T-cell (primary cell): ENCODE measurements at places on chromosomes 5 and 9. TPM values are rescaled to one million over a fixed set of nuclear protein-coding genes. Genes with fewer than 3 reads are reported as not detected.

DNA sequence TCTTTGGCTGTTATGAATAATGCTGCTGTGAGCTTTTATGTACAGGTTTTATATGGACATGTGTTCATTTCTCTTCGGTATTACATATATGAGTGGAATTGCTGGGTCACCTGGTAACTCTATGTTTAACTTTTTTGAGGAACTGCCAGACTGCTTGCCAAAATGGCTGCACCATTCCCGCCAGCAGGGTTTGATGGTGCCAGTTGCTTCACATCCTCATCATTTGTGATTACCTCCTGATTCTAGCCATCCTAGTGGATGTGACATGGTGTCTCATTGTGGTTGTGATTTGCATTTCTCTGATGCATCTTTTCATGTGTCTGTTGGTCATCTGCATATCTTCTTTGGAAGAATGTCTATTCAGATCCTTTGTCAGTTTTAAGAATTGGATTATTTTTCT lies 10.7 kb downstream of the NANS start:
- no peaks in the 10 kb centered on the region for H3K4me1 ChIP-seq
- H3K27ac ChIP-seq = no peak overlapping the region

Gene PLPPR1
- not detected for total RNA-seq

Gene PFN3
- not detected for total RNA-seq

GRCh38 chr5:83924891-83925290 lies 204.2 kb upstream of the HAPLN1 start:
- no peak for DNase-seq
- no peaks in the 10 kb centered on the region for H3K36me3 ChIP-seq
- no peaks in the 10 kb centered on the region for H3K27me3 ChIP-seq
- no peaks in the 10 kb centered on the region for H3K4me1 ChIP-seq

DNA sequence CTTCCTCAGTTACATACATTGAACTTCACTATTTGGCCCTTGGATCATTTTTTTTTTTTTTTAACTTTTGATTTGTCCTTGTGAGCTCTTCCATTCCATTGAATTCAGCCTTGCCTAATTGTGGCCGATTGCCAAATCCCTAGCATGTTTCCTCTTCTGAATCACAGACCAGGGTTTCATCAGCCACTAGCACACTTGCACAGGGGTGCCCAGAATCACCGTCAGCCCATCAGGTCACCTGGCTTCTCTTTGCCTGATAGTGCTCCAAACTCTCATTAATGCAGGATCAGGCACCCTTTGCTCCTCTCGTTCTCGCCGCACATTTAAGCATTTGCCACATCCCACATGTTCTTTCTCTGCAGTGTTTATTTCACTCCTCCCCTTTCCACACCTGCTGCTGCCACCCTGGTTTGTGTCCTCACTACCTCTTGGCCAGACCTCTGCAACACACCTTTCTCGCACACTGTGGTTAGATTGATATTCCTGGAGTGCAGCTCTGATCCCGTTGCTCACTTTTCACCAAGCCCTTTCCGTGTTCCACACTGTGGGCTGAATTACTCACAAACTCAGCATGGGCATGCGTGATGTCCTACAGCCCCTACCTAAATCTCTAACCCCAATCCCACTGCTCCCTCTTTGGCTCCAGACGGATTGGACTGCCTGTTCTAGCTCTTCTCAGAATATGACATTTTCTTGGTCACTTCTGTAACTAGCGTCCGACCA lies 9.8 kb downstream of the PIK3R1 start:
- H3K36me3 ChIP-seq = peaks cover 36% of the 10 kb centered on the region
- H3K4me1 ChIP-seq = peaks cover 39% of the 10 kb centered on the region
- H3K4me3 ChIP-seq = no peak overlapping the region
- H3K27me3 ChIP-seq = no peaks in the 10 kb centered on the region

DNA sequence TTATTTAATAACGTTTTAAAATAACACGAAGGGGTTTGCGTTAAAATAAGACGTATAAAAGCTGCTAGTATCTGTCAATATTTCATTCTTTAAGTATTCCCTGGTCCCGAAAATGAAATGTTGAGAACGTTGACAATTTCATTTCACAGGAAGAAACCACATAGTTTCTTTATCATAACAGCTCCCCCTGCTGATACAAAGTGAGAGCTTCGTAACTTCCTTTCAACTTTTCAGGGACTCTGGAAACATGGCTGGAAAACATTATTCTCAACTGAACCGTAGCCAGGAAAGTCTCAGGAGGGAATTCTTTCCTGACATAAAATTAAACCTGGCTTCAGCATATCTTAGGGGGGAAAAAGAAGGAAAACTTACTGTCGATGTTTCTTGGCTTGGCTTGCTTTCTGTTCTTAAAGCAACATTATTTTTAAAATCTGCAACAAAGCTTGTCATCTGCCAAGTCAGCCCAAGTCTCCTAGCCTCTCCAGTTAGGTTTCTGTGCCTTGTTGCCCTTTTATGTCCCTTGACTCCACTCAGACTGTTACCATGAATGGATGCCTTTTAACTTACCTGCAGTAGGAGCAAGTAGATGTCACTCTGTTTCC lies 122.9 kb upstream of the DAB2 start:
- no peaks in the 10 kb centered on the region for H3K27me3 ChIP-seq
- no peak overlapping the region for H3K27ac ChIP-seq
- H3K36me3 ChIP-seq = no peaks in the 10 kb centered on the region

DNA sequence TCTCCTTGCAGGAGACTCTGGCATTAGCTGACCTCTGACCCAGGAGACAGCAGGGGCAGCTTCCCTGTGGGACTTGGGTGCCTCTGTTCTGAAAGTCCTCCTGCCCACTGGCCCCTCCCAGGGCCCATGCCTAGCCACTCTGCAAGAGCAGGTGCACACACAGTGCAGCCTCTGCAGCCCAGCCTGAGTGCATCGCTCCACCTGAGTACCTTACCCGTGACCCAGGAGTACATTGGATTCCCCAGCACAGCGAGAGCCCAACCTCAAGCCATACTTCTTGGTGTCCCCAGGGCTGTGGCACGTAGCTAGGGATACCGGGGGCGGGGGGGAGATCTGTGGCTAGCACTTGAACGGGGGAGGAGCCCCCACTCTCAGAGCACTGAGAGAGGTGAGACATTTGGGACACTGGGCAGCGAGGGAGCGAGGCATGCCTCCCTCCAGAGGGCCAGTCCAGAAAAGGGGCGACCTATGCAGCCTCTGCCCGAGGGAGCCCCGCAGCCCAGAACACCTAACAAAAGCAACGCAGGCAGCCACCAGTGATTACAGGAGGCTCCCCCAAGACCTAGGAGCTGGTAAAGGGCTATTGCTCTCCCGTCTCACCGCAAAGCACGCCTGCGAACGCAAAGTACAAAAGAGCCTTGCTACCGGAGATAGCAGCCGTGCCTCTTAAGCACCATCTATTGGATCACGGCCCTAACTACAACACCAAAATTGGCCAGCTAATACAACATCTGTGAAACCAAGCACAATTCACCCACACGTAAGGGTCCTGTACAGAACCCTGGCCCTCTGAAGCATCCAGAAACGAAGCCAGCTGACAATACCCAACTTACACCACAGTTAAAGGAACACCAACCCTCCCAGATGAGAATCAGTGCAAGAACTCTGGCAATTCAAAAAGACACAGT lies 826 bp upstream of the PRDM9 start:
- H3K27me3 ChIP-seq = peaks cover 4% of the 10 kb centered on the region
- H3K36me3 ChIP-seq = no peaks in the 10 kb centered on the region
- no peak overlapping the region for H3K4me3 ChIP-seq
- H3K4me1 ChIP-seq = no peaks in the 10 kb centered on the region

GRCh38 chr5:104189909-104190308 lies 627.3 kb upstream of the NUDT12 start:
- H3K4me3 ChIP-seq = no peak overlapping the region
- H3K4me1 ChIP-seq = no peaks in the 10 kb centered on the region
- H3K27ac ChIP-seq = no peak overlapping the region
- no peaks in the 10 kb centered on the region for H3K27me3 ChIP-seq
- no peak for DNase-seq

GRCh38 chr9:70412832-70413463 lies 1.5 kb downstream of the KLF9 start:
- no peaks in the 10 kb centered on the region for H3K27me3 ChIP-seq
- no peaks in the 10 kb centered on the region for H3K36me3 ChIP-seq
- peak overlapping the region; percentile 97 for H3K27ac ChIP-seq

Gene TRPM3
- total RNA-seq = not detected

DNA sequence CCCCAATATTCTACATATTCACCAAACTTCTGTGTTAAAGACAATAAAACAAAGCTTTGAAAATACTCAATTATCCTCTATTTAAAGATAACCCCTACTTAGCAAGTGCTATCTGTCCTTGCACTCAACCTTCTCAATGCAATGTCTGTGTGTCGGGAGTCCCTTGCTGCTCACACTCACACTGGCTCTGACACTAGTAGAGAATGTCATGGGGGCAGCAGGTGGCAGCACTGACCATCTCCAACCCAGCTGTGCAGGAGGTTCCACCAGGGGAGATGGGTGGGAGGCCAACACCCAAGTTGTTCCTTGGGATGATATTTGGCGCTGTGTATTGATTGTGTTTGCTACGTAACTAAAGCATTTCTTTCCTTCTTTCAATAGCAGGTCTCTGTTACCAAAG lies 59.4 kb upstream of the SIMC1 start:
- H3K4me3 ChIP-seq = no peak overlapping the region
- peaks cover 4% of the 10 kb centered on the region for H3K27me3 ChIP-seq
- DNase-seq = no peak
- H3K36me3 ChIP-seq = no peaks in the 10 kb centered on the region

Gene ATG12
- total RNA-seq = 58.9 TPM

Gene CDC20B
- total RNA-seq = not detected

DNA sequence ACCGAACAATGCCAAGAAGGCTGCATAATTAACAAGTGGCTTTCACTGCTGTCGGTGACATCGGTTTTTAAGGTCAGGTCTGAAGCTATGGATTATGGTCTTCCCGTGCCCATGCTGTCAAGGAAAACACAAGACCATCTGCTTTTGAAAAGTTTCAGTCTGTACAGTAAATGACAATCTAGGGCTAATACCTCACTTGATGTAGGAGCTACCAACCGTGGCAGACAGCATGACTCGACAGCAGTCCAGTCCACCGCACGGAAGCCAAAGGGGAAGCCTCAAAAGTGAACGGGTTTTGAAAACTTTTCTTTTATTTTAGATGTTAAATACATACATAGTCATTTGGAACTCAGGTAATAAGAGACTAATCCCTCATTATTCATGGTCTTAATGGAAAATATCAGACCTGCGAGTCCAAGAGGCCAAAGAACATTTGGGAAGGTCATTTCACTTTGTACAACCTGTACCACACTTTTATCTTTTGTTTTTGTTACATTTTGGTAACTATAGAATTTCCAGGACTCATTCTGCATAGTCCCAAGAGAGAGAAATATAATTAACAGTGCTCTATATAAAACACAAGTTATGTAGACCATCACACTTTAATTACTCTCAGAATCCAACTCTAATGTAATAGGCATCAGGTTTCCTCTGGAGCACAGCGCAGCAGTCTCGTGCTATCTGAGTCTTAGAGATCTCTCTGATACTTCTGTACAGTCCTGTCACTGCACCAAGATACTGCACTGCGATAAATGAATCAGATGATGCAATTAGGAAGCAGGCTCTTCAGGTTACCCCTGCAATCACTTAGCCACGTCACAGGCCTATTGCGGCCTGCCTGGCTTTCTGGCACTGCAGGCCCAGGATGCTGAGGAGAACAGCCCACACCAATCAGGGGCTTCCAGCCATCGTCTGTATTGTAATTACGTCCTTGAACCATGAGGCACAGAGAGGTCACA lies 184.9 kb downstream of the FANCC start:
- no peak overlapping the region for H3K4me3 ChIP-seq

- no peak for DNase-seq
- H3K36me3 ChIP-seq = no peaks in the 10 kb centered on the region
- H3K27me3 ChIP-seq = no peaks in the 10 kb centered on the region
- no peak overlapping the region for H3K4me3 ChIP-seq
- H3K4me1 ChIP-seq = no peaks in the 10 kb centered on the region
These were observed 24.2 kb upstream of the HAPLN1 start for GRCh38 chr5:83744821-83745220.

DNA sequence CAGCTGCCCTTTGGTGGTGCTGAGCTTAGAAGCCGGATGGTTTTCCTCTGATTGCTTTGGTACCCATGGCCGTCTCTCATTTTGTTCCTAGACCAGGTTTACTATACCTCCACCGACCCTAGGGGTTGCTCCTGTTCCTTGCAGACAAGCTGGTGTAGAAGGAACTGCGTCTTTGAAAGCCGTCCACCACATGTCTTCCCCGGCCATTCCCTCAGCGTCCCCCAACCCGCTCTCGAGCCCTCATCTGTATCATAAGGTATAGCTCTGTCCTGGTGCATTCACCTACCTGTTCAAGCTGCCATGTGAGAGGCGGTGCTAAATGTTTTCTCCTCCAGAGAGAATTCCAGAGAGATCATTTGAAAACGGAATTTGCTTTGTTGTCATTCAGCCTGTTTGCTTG lies 39.5 kb downstream of the TENT4A start:
- H3K27me3 ChIP-seq = no peaks in the 10 kb centered on the region
- no peak overlapping the region for H3K4me3 ChIP-seq
- no peak overlapping the region for H3K27ac ChIP-seq
- no peak for DNase-seq

GRCh38 chr5:9429691-9430215 lies 116.1 kb downstream of the SEMA5A start:
- DNase-seq = no peak
- H3K4me1 ChIP-seq = no peaks in the 10 kb centered on the region
- H3K36me3 ChIP-seq = no peaks in the 10 kb centered on the region
- no peak overlapping the region for H3K27ac ChIP-seq
- H3K4me3 ChIP-seq = no peak overlapping the region

Gene DMRT3
- total RNA-seq = not detected

Gene SLC45A2
- not detected for total RNA-seq

- no peaks in the 10 kb centered on the region for H3K4me1 ChIP-seq
- no peaks in the 10 kb centered on the region for H3K36me3 ChIP-seq
- no peak for DNase-seq
- H3K4me3 ChIP-seq = no peak overlapping the region
- H3K27ac ChIP-seq = no peak overlapping the region
These were observed 686.1 kb upstream of the CHD1 start for GRCh38 chr5:99614888-99615287.

DNA sequence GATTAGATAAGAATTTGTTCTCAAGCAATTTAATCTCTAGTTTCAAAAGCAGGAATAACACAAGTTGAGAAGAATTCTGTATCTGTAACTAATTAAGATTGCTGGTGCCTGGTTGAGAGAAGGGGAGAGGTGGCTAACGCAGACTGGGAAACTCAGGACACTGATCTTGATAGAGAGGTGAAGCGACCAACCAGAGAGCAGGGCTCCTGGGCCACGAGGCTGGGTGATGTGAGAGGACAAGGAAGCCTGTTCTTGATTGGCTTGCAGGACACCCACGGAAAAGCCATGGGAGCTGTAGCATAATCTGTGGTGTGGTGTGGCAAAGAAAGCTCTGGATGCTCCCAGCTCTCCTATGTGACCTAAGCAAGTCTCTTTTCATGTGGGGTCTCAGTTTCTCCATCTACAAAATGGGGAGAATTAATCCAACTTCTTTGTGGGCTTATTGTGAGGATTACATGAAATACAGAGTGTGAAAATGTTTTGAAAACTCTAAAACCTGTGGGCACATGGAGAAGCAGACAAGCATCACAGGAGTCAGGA lies 594.1 kb upstream of the BRINP1 start:
- peaks cover 4% of the 10 kb centered on the region for H3K27me3 ChIP-seq
- H3K27ac ChIP-seq = no peak overlapping the region
- no peak for DNase-seq
- no peaks in the 10 kb centered on the region for H3K4me1 ChIP-seq
- H3K4me3 ChIP-seq = no peak overlapping the region
